Putamen (tissue), 1 donor: ENCODE measurements at places on chromosomes 5 and 9.

DNA sequence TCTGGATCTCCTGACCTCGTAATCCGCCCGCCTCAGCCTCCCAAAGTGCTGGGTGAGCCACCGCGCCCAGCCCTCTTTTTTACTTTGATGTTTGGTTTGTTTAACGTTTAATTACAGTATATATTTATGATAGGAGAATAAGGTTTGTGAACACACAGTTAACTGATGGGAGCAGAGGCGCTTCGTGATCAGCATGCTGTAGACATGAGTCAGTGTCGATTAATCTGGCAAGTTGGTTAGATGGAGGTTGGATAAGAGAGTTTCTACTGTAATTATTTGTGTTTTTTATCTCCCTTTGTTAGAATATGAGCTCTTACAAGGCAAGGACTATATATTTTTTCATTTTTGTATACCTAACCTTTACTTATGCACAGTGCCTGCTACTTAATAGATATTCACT, 14.3 kb downstream of the ATG10 start:
- no peak for DNase-seq

DNA sequence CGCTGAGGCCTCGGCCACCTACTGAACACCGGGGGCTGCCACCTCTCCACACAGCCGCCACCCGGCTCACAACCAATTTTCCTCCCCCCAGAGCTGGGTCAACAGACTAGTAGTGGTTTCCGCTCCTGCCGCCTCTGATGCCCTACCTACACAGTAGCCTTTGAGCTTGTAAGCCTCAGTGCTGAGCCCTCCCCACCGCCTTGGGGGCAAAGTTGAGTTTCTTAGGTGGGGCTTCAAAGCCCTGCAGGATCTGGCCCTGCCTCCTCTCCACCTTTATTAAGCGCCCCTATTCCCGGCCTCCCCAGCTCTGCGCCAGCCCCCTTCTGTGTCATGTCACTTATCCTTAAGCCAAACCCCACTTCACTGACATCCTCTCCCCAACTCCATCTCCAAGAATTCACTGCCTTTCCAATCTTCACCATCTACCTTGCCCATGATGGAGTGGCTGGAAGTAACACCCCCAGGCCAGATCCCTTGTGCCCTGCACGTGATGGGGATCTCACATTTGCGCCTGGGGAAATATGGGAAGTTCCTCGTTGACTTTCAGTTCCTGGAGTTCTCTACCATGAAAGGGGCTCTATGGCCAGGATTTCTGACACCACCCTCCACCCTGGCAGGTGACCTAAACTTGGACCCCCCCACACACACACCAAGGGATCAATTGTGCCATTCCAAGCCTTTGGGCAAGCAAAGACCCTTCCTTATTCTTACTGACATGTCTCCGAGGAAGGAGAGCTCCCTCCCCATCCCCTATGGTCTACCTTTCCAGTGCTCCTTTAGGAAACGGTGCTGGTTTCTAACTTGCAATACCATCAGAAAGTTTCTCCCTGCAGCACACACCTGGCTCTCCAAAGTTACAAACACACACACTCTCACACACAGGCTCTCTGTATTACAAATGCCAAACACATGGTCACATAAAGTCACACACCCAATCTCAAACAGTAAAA, 2.7 kb upstream of the CNTFR start:
- no peak for DNase-seq

GRCh38 chr5:149962601-149963300, 2.2 kb downstream of the SLC26A2 start:
- DNase-seq = no peak

DNA sequence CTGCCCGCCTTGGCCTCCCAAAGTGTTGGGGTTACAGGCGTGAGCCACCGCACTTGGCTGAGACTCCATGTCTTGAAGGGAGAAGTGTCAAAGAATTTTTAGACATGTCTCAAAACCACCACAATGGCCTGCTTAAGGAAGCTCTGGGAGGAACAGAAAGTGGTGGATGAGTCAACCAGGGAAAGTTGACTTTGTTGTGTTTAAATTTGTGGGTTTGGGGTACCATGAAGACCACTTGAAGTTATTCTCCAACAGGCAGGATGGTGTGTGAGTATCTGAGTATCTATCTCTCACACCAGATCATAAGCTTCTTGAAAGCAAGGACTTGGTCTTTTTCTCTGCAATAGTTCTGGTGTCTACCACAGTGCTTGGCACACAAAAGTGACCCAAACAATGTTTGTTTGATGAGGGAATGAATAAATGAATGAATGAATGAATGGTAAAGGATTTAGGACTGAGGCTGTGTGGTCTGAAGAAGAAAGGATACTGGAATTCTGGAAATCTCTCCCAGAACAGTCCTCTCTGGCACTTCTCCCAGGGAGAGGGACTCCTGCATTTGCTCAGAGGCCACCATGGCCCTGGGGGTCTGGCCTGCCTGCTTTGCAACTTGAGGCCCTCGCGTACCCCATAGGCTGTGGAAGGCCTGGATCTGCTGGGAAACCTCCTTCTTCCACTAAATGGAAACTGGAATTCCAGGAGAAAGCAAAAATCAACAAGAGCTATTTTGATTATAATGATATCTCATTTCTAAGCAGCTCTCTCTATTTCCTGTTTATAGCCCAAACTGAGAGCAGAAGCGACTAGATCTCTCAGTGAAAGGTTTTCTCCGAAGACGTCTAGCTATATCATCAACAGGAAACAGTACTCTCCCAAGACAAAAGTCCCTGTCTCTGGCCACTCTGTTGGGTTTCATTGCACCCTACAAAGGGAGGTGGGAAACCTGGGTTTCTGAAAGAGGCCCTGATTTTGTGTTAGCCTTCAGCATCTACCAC, 187.9 kb downstream of the PALM2AKAP2 start:
- no peak for DNase-seq

- no peak for DNase-seq
Observed at GRCh38 chr9:83701769-83702168, 6.0 kb downstream of the UBQLN1 start.

DNA sequence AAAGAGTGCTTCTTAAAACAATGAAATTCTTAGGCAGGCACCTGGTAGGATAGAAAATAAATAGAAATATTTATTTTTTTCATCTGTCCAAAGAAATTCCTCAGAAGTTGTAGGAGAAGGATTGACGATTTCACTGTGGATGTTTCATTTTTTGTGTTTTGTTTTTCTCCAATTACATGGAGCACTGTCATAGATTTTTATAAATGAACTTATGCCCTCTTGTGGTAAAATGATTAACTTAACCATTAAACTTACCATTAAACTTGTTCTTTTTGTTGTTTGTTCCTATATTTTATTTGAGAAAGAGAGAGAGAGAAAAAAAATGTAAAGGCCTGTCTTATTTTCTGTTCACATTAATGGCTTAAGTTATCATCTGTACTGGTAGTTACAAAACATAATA, 339.2 kb downstream of the PRR16 start:
- DNase-seq = no peak

- DNase-seq = no peak
Observed at GRCh38 chr5:112668016-112668415, 69.7 kb upstream of the APC start.

DNA sequence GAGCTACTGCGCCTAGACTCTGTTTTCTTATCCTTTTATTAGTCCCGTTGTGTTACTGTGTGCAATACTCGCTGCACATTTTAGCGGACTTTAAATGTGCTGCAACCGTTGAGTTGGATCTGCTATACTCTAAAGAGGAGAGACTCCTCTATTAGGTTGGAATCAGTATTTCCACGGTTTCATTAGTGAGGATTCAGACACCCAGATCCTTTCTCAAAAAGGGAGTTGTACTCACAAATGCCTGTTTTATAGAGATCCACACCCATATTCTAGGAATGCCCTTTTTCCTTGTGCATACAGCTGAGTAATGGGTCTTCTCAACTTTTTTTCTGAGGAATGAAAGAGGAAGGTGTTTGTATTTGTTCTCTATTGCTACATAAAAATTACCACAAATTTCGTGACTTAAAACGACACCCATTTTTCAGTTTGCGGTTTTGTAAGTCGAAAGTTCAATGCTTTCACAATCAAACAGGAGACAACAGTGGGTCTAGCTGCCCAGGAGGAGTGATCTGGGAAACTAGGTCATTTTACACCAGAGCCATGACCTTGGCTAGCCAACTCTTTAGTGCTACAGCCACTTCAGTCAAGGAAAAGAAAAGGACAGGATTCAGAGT, 52.8 kb upstream of the SLC44A1 start:
- DNase-seq = no peak

DNA sequence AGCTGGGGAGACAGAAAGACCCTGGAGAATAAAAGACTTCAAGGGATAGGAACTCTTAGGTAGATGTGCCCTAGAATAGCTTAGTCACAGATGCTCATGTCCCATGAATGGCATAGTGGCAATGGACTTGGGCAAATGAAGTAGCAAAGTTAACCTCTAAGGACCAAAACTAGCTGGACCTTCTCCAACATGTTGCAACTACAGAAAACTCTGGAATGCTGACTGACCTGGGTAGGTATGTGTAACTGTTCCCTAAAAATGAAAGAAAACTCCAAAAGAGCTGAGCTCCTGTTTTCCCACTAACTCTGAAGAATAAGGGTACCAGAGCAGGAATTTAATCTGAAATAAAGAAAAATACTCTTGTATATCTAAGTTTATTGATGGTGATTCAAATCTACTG, 12.5 kb upstream of the LPAR1 start:
- no peak for DNase-seq

GRCh38 chr5:10981932-10982331, 220.9 kb upstream of the DAP start:
- DNase-seq = no peak

DNA sequence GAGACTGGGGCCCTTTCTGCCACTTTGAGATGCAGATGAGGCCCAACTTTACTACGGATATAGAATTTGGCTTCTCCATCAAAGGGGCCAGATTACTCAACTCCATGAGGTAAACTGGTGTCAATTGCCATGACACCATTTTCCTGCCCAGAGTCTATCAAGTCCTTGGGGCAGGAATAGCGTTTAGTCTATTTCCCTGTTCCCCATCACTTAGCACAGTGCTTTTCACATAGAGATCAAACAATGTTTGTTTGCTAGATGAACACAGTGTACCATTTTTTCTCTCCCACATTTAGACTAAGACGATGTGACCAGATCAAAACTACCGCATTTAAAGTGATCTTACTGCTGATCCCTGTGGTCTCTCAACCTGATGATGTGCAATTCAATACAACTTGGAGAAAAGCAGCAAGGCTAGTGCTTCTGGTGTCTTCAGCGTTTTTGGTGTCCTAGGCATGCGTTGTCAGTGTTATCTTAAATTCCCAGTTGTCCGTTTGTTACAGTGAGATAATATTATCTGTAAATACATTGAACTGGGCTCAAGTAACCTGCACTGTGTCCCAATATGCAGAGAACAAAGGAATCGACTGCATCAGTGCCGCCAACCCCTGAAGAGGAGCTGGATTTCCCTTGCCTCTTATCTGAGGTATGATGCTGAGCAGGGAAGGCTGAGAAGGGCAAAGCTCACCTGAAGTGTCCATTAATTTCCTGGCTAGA, 446.2 kb downstream of the PLK2 start:
- no peak for DNase-seq

GRCh38 chr5:44358421-44358820, 30.8 kb downstream of the FGF10 start:
- DNase-seq = no peak

DNA sequence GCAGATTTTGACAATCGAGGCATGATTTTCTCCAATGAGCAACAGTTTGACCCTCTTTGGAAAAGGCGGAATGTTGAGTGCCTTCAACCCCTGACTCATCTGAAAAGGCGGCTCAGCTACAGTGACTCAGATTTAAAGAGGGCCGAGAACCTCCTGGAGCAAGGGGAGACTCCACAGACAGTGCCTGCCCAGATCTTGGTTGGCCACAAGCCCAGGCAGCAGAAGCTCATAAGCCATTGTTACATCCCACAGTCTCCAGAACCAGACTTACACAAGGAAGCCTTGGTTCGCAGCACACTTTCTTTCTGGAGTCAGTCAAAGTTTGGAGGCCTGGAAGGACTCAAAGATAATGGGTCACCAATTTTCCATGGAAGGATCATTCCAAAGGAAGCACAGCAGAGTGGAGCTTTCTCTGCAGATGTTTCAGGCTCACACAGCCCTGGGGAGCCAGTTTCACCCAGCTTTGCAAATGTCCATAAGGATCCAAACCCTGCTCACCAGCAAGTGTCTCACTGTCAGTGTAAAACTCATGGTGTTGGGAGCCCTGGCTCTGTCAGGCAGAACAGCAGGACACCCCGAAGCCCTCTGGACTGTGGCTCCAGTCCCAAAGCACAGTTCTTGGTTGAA, 13.6 kb downstream of the PTPDC1 start:
- no peak for DNase-seq

DNA sequence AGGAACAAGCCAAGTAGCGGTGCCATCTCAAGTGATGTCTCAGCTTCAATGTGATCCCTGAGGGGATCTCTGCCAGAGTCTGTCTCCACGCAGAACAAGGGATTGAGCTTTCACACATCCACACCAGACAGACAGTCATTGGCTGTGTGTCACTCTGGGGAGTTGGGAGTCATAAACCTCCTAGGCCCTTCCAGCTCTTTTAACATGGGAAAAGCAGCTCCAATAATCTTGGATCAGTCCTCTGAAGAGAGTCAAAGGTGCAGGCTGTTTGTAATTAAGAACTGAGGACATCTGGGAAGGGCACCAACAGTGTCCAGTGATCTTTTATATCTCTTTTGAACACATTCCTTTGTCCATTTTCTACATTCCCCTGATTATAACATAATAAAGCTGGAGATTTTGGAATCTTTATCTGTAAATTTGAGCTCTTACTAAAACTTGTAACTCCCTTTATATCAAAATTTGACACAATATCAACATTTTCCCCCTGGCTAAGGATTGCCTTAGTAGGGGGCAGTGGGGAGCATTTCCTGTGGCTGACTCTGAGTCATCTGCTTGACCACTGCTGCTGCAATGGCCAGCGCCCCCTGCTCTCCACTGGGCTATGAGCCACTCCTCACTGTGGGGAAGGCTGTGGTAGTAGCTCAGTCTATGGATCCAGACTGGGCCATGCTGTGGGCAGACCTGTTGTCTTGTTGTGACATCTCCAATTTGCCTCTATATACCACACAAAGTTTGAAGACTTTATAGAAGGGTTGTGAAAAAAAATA, 284.4 kb downstream of the OSTF1 start:
- no peak for DNase-seq

- DNase-seq = no peak
Observed at GRCh38 chr5:133936651-133937015, 31.8 kb downstream of the C5orf15 start.

GRCh38 chr9:92424340-92424739, at the start of gene OMD:
Gene OMD, minus strand, starts transcription at chr9:92424471. Its CDS starts 6,913 bp downstream, at chr9:92417558.
- no peak for DNase-seq

GRCh38 chr5:60846298-60846697, 2.2 kb upstream of the ELOVL7 start:
- DNase-seq = no peak
